Activated CD4-positive, CD25-positive, alpha-beta regulatory T cell treated with anti-CD3 and anti-CD28 coated beads, Interleukin-2, amount 50 U/mL, for 72 hours (primary cell): ENCODE measurements at places on chromosomes 7 and 10.

- DNase-seq, result no peak
Measured at GRCh38 chr10:57624856-57625592, 642.7 kb downstream of the IPMK start.

GRCh38 chr10:127117125-127117524, 79.3 kb downstream of the INSYN2A start:
- no peak for DNase-seq

GRCh38 chr10:88618496-88618895, 31.9 kb downstream of the LIPJ start:
- no peak for DNase-seq

DNA sequence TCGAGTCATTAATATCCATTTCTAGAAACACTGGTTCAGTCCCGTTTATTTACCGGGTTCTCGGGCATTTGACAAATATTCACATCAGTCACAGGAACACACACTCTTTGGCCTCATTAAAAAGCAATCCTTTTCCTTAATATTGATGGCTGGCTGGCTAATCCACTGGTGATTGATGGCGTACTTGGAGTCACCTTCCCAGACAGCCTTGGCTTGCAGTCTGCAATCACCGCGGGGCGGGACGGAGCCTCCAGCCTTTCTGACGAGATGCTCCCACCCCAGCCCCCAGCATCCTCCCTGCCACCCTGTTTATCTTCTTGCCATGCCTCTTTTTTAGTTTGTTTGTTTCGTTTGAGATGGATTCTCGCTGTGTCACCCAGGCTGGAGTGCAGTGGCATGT, 36.6 kb downstream of the SRRM3 start:
- no peak for DNase-seq

- DNase-seq, result no peak
Measured at GRCh38 chr7:101702362-101702850, 73.3 kb upstream of the MYL10 start.

DNA sequence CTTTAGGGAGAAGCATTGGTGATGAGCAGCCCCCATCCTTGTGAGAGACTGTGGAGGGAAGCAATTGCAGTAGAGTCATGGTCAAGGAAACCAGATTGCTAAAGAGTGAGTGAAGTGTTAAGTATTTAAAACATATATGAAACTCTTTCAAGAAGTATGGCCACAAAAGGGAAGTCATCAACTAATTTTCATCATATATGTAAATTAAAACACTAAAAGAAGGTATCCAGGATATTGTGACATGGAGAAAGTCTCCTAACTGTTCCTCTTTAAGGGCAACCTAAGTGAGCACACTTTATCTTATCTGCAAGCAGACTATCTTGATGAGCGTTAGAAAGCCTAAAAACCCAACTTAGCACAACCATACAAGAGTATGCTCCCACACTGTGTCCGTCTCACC, 69.7 kb downstream of the CD36 start:
- no peak for DNase-seq

GRCh38 chr7:18590744-18591340, 95.3 kb downstream of the HDAC9 start:
- no peak for DNase-seq

- DNase-seq, result no peak
Measured at GRCh38 chr7:38929460-38930171, 20.6 kb upstream of the VPS41 start.

GRCh38 chr10:15877836-15878576, 17.7 kb upstream of the MINDY3 start:
- DNase-seq, result no peak

- no peak for DNase-seq
Measured at GRCh38 chr10:101063050-101063525, 1.3 kb downstream of the KAZALD1 start.

- DNase-seq, result no peak
Measured at GRCh38 chr7:127396184-127396583, 3.7 kb upstream of the ZNF800 start.

GRCh38 chr10:71372882-71373495, 23.7 kb upstream of the CDH23 start:
- no peak for DNase-seq

GRCh38 chr10:124354411-124355382, 64.0 kb downstream of the OAT start:
- DNase-seq, result peak; percentile 30

- DNase-seq, result no peak
Measured at GRCh38 chr7:6536262-6537260, 14.7 kb downstream of the GRID2IP start.

- no peak for DNase-seq
Measured at GRCh38 chr10:24989867-24990266, 26.1 kb downstream of the ENKUR start.

- no peak for DNase-seq
Measured at GRCh38 chr7:93551931-93552330, 22.6 kb downstream of the CALCR start.

- DNase-seq, result no peak
Measured at GRCh38 chr7:127478024-127478355, 85.5 kb upstream of the ZNF800 start.

DNA sequence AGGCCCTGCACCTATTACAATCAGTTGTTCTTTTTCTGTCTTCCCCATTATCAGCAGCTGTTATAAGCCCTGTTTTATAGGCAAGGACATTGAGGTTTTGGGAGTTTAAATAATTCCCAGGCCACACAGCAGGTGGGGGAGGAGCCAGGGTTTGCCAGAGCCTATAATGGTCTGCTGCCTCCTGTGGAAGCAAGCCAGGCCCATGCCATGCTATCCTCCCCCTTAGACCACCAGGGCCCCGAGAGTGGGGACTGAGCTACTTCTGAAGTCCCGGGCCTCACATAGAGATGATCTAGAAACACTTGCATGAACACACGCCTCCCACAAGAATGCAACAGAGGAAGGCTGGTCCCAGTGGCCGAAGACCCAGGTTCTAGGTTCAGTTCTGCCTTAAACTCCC, 141.7 kb downstream of the SH3PXD2A start:
- DNase-seq, result no peak

- DNase-seq, result no peak
Measured at GRCh38 chr7:6205971-6206660, 66.3 kb downstream of the CYTH3 start.

GRCh38 chr7:131591687-131592319, 35.4 kb upstream of the PODXL start:
- DNase-seq, result no peak

DNA sequence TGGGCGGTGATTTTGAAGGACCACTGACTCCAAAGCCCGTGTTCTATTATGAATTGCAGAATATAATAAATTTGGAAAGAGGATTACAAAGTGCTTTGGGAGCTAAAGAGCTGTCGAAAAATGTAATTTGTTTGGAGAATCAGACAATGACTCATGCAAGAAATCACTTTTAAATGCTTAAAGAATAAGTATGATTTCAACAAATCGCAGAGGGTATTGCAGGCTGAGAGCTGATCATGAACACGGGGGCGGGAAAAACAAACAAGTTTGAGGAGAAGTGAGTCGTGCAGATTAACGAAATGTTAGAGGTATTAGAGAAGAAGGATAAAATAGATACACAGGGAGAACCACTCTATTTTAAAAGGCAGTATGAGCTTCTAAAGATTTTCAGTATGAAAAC, 4.9 kb upstream of the HACD1 start:
- DNase-seq, result no peak

- DNase-seq, result no peak
Measured at GRCh38 chr10:128614802-128615553, 488.8 kb upstream of the MKI67 start.

GRCh38 chr7:81926-82756, 110.2 kb upstream of the FAM20C start:
- DNase-seq, result no peak

DNA sequence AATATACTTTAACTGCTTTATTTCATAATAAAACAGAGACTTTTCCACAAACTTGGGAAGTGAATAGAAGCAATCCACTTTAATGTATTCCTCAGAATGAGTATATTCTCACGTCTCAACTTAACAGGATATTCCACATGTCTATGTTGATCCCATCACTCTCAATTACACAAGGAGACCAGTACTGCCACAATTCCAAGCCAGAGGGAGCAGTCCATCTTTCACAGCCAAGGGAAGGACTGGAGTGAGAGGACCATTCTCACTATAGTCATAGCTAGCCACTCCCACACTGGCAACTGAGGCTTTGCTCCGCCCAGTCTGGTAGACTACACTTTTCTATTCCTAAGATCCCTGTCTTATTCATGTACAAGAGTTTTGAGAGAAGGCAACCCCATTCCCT, 553.9 kb downstream of the CNTNAP2 start:
- DNase-seq, result no peak

GRCh38 chr10:110192552-110192951, 14.9 kb upstream of the MXI1 start:
- no peak for DNase-seq

DNA sequence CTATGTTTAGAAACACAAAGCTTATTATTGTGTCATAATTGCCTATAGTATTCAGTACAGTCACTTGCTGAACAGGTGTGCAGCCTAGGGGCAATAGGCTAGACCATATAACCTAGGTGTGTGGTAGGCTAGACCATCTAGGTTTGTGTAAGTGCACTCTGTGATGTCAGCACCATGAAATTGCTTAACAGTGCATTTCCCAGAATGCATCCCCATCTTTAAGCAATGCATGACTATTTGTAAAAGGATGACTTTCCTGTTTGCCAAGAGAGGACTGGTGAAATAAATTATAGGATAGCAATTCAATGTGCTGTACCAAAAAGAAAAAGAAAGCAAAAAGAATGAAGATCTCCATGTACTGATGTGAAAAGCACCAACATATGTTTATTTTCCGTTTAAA, 288.7 kb upstream of the AUTS2 start:
- no peak for DNase-seq

DNA sequence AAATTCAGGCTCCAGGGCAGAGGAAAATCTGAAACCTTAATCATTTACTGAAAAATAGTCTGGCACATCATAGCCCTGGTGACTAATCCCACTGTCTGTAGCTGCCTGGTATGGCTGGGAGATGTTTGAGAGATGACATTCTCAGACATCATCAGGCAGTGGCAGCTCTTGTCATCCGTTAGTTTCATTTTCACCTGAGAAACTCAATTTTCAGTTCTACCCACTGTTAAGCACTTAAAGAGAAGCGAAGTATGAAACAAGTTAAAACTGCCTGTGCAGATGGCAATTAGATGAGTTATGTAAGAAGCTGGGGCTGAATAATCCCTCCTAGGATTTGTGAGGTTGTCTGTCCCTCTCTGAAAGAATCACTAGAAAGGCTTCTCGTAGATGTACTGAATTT, 150.2 kb downstream of the NSUN6 start:
- DNase-seq, result no peak

DNA sequence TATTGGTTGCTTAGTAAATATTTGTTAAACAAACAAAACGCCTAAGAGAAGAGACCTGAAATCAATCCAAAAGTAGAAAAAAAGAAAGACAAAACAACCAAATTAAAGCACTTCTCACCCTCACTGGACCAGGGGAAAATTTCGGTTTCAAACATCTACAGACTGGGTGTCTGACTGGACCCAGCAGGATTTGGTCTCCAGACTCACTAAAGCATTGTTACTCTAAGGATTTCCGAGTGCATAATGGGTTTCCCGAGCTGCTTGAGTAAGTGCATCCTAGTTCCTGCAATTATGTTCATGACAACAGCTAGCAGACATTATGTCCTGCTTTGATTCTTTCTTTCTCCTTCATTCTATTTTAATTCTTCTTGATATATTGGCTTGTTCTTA, 51.8 kb upstream of the FAM3C start:
- DNase-seq, result no peak

DNA sequence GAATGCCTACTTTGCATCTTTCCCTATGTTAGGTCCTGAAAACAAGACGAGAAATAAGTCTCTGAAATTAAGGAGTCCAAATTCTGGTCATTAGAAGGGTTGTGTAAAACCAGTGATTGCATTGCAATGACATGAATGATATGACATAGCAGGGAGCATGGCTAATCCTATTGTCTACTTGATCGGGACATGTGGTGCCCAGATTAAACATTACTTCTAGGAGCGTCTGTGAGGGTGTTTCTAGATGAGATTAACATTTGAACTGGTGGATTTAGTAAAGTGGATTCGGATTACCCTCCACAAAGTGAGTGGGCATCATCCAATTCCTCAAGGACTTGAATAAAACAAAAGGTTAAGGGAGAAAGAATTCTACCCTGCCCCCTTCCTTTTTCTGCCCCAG, 434.9 kb upstream of the KLF6 start:
- no peak for DNase-seq

- DNase-seq, result no peak
Measured at GRCh38 chr7:6422926-6423632, 24.7 kb downstream of the DAGLB start.

GRCh38 chr10:35579726-35580422, 25.3 kb upstream of the GJD4 start:
- DNase-seq, result no peak

DNA sequence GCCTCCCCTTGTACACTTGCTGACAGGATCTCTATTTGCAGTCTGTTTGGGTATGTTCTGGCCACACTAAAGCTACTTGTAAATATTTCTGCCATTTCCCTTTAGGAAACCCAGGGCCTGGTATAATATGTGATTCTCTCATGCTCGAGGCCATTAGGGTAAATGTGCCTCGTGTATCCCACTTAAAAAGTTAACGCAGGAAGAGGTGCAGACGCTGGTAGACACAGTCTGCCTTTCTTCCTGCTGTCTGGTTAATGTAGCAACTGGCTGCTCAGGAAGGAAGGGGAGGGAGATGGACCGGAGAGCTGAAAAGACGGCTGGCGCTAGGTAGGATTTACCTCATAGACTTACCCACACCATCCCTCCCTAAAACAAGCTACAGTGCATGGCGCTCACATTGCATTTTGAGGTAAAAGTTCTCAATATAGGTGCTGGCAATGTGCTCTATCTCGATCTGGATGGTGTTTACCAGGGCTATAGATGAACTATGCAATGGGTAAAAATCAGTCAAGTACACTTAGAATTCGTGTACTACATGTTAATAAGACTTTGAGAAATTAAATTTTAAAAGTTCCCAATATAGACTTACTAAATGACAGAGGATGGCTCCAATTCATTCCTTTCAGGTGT, 125.9 kb downstream of the JAZF1 start:
- DNase-seq, result no peak

GRCh38 chr10:132805599-132805998, 19.7 kb upstream of the NKX6-2 start:
- no peak for DNase-seq
